ENCODE measurements at places on chromosomes 11 and 22.

DNA sequence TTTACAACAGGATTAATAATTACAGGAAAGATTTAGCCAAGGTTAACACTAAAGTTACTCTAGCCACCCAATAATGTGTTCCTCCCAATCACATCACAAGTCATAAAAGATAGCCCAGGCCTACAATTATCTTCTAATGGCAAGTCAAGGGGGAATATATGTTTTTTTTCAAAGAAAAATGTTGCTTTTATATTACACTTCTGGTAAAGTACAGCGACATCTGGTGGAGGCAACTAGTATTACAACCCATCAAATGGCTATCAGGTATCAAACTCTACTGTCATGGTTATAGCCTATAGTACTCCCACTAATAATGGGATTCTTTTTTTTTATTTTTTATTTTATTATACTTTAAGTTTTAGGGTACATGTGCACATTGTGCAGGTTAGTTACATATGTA, 71.8 kb downstream of the XRRA1 start:
- no peak for DNase-seq

- DNase-seq: no peak
These were observed 105.7 kb upstream of the TMEM45B start for GRCh38 chr11:129709801-129710398.

- no peak for DNase-seq
These were observed 737 bp upstream of the MFRP start for GRCh38 chr11:119347242-119347641.

DNA sequence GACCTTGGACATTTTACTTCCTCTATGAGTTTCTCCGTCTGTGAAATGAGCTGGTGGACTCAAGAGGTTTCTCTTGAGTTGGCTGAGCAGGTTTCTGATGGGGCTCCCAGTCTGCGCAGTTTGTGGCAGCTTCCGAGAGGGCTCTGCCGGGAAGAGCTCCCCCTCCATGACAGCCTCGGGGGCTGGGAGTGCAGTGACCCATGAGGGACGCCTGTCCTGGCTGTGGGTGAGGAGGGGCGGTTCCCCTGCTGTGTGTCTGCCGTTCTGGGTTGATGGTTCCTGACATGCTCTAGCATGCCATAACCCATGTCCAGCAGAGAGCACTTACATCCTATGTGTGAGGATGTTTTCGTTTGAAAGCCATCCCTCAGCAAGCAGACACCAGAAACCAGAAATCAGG, 14.8 kb downstream of the CSF2RB start:
- peak; percentile 7 for DNase-seq

GRCh38 chr22:27877501-27877900, 41.6 kb downstream of the PITPNB start:
- no peak for DNase-seq

GRCh38 chr22:37822079-37822833, 926 bp upstream of the GALR3 start:
- no peak for DNase-seq
